Stromal cell of bone marrow (primary cell): ENCODE measurements at places on chromosomes 7 and 10.

DNA sequence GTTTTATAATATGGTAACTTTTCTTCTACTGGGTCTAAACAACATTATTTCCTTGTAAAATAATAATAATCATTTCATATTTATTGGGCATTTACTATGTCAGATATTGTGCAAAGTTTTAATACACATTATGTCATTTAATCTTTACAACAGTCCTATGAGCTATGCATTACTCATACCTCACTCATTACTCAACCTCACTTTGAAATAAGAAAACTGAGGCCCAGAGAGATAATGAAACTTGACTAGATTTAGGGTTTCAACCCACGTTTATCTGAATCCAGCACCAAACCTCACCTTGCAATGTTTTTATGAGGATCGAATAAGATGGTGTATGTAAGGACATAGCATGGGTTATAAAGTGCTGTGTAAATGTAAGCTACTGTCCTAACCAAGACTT lies 153.2 kb upstream of the SLC13A1 start:
- DNase-seq = no peak

DNA sequence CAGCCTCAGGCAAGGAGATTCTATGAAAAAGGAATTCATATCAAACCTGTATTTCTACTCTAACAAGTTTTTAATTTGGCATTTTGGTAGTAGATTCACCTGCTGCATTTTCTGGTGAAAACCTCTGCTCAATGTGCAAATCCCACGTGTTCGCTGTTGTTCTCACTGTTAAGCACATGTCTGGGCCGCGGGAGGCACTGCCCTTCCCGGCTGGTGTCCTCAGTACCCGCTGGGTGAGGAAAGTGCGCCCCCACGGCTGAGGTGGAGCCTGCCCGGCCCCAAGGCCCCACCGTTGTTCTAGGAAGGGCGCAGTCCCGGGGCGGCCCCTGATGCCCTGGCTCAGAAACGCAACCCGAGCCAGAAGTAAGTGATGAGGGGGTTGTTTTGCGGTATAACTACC lies 193.4 kb upstream of the VWC2 start:
- DNase-seq = no peak

DNA sequence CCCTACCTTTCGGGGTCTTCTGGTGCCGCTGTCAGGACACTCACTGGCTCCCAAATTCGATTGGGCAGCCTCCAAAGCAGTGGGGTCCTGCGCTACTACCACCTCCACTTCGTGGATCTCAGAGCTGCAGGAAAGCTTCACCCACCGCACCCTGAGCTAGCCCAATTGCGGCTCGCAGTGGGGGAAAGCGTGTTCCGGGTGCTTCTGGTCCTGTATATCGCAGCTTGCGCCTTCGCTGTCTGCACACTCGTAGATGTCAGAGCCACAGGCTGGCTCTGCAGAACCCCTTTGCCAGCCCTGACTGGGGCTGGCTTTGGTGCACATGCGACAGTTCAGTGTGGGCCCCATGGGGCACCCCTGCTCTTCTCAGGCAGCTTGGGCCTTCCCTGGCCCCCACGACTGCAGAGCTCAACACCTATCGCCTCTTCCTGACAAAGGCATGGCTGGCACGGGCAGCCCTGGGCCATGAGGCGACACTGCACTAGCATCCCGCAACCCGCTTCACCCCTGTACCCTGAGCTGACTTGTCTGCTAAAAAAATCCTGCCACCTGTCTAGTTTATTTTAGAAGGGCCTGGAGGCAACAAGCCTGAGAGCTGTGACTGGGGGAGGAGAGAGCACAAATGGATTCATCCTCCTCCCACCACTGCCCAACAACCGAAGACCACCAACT lies 78.7 kb upstream of the ABI1 start:
- no peak for DNase-seq

DNA sequence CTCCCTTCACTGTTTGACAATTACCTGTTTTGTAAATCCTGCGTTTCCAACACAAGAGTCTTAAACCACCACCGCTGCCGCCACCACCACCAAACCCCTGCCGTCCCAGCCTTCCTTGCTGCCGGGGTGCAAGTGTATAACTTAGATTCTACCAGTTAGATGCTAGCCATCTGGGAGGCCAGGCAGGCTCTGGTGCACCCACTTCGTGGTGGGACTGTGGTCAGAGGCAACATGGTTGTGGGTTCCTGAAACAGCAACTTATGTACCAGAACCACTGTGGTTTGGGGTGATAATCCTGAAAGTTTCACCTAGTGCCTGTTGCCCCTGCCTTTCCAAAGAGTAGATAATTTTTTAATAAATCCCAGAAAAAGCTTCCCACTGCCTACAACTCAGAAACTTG lies 510.5 kb downstream of the CCSER2 start:
- DNase-seq = no peak

DNA sequence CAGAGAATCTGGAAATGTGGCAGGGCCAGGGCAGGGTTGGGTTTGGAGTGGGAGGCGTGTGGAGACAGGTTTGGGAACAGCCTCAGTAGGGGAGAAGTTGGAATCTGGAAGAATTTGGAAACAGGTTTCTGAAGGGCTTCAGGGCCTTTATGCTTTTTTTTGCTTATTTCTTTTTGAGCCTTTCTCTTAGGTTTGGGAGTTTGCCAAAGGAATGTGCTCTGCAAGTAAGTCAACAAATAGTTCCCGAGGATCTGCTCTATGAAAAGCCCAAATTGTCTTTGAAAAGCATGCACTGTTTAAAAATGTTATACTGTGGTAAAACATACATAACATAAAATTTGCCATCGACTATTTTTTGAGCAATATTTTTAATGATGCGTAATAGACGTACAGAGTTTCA lies 86.7 kb upstream of the ADRB1 start:
- DNase-seq = peak; percentile 67

GRCh38 chr7:128735436-128735835 lies 3.7 kb upstream of the CALU start:
- no peak for DNase-seq

- DNase-seq = peak; percentile 77
Measured at GRCh38 chr7:115099906-115100305, 178.0 kb downstream of the MDFIC start.

DNA sequence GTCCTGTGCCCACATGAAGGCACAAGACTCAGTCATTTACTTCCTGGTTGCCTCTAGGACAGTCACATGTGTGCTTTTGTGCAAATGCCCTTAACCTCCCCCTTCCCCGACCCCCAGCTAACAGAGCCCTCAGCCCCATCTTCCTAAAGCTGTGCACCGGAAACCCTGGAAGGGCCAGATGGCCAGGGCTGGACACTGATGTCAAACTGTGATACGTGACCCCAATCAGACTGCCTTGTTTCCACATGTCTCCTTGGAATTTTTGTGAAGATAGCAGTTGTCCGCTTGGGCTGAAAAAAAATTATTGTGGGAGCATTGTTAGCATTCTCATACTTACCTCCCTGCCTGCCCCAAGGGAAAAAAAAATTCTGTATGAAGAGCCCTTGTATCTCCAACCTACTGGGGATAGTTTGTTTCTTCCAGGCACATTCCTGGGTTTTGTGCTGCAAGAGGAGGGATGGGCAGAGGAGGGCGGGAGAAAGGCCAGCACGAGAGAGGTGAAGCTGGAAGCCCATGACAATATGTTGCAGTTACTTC lies 17.0 kb upstream of the ADAM12 start:
- no peak for DNase-seq

- no peak for DNase-seq
Measured at GRCh38 chr10:16993186-16993585, 136.4 kb downstream of the CUBN start.

GRCh38 chr7:29917641-29918040 lies 72.0 kb downstream of the SCRN1 start:
- no peak for DNase-seq

- no peak for DNase-seq
Measured at GRCh38 chr7:156897673-156898072, 4.7 kb upstream of the LMBR1 start.

DNA sequence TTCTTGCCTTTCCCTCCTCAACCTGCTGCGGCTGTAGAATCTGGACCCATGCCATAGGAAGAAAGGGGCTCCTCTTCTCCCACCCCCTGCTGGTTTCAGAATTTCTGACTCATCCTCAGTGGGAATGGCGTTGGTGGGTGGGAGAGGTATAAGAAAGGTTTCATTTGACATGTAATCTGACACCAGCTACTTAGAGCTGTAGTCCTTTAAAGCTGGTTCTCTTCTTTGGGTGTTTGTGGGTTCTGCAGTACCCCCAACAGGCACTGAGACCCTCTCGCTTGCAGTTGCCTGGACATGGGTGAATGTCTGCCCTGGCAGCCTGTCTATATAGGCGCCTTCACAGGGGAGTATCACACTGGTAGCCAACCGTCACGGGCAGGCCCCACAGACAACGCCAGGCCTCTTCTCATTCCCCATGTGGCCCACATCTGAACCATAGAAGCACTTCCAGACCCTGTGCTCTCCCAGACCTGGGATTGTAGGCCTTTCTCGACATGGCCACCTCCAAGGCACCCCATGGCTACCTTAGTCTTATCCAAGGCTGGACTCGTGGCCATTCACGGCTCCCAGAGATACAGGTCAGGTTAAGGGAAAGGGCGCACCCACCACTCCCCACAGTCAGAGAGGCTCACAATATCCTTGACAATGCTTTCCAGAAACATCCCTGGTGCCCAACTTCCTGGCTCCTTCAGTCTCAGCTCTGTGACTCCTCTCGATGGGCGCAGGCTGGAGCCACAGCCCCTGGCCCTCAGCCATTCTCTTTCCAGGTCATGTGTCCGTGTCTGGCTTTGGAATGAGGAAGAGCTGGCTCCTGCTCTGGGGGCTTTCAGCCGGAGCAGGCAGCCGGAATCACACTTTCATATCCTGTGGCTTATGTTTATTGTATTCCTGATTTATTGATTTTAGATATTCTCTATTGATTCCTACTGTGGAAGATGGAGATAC lies 17.5 kb downstream of the ZNF862 start:
- DNase-seq = no peak

DNA sequence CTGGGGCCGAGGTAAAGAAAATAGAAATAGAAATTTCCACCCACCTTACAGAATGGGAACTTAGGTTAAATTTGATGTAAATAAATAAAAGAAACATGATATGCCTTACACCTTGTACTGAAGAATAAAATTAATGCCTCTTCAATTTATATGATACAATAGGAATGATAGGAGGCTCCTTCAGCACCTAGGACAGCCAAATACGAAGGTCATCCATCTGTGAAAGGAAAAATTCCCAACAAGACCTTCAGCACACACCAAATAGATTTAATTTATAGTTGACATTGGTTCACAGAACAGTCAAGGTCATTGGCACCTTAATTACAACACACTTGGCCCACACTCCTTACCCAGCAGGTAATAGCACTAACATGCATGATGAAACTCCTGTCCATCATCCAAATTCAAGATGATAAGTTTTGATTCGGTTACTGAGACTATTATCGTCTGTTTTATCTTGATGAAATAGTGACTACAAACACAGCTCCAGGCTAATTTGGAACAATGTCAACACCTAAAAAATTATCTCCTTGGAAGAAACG lies 250.9 kb downstream of the SNX13 start:
- DNase-seq = no peak

DNA sequence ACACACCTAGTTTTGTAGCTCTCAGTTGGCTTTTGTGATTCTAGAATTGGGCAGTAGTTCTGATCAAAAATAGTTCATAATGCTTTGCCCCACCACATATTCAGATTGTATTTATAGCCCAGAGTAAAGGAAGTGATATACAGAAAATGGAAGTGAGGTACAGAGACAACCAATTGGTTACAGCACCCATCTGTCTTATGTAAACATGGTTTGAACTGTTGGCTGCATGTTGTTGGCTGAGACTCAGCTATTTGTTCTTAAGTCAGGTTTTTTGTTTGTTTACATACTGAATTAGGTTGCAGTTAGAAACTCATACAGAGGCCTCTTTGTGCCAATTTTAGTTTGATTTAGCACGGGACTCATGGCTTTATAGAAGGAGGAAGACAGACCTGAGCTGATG lies 158.9 kb upstream of the GPR26 start:
- no peak for DNase-seq

- peak; percentile 40 for DNase-seq
Measured at GRCh38 chr10:5811387-5811821, 1.8 kb downstream of the GDI2 start.

GRCh38 chr7:28558236-28558635 lies 145.9 kb downstream of the CREB5 start:
- DNase-seq = no peak

DNA sequence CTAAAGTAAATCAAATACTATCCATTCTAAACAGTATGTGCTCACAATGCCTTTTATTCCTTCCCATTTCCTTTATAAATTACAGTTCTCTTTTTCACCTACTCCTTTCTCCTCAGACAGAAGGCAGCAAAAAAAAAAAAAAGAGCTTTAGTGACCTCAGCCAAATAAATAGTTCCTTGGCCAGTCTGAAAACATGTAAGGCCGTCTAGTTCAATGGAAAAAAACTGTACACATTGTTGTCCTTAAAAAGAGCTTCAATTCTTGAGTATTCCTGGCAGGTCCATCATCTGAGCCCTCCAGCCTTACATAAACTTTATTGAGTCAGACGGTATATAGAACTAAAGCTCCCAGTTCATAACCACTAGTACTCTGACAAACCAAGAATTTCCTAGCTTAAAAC lies 185.4 kb downstream of the CACNA2D1 start:
- no peak for DNase-seq

DNA sequence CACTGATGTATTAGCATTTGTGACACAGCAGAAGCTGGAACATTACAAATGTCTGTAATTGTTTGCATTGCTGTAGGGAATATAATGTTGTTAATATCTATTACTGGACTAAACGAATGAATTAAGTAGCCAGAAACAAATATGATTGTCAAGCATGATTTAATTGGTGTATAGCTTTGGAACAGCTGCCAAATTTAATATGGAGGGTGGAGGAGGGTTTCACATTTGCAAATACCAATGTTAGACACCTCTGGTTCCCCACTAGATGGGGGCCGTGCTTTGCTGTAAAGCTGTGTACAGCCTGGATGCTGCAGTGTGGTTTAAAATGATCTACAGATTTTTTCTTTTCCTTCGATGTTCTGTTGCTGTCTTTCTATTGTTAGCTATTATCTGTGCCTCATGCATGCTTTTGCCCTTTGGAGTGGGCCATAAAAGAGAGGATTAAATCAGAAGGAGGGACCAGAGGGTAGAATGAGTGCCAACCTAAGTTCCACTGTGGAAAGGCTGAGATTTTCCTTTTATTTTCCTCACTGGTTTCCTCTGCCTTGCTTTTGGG lies 23.1 kb downstream of the DNAJB9 start:
- DNase-seq = no peak

DNA sequence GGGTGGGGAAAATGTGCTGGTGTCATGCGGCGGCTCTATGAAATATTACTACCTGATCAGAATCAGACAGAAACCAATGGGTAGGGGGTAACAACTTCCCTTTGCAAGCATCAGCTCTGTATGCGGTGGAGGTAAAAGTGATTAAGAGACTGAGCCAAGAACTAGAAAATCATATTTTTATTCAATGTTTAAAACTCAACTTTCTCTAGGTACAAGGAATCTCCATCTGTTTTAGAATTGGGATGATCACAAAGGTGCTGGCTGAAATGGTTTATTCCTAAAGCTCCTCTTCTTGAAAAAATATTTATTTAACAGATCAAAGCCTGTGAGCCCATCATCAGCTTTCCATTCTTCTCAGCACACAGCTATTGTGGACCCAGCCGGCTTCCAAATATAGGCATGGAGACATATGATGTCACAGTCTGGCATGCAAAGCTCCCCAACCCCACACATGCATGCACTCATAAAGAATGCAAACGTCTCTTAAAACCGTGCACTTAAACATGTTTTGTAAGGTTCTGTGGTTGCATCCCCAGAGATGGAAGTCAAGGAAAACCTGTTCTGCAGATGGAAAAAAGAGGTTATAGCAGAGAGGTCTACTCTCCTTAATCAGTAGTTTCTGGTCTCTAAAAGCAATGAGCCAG lies 126.0 kb downstream of the SKIDA1 start:
- DNase-seq = peak; percentile 54
